ENCODE measurements at places on chromosomes 11 and 22. TPM values are rescaled to one million over a fixed set of nuclear protein-coding genes. Genes with fewer than 3 reads are reported as not detected.

DNA sequence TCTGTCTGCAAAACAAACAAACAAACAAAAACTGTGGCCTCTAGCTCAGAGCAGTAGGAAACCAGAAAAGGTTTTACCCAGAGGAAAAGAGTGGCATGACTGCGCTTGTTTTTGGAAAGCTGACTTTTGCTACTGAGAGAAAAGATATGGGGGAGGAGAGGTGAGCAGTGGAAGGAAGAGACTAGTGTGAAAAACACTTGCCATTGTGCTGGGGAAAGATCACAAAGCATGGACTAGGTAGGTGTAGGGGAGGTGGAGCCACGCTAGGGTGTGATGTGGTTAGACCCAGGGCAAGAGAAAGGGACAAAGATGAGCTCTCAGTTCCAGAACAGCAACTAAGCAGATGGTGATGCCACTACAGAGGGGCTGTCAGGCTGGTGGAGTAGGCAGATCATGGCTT lies 319.2 kb downstream of the LARGE1 start:
- no peaks in the 10 kb centered on the region for H3K27me3 ChIP-seq
- no peak for DNase-seq
- H3K36me3 ChIP-seq: no peaks in the 10 kb centered on the region
- H3K4me1 ChIP-seq: no peaks in the 10 kb centered on the region

DNA sequence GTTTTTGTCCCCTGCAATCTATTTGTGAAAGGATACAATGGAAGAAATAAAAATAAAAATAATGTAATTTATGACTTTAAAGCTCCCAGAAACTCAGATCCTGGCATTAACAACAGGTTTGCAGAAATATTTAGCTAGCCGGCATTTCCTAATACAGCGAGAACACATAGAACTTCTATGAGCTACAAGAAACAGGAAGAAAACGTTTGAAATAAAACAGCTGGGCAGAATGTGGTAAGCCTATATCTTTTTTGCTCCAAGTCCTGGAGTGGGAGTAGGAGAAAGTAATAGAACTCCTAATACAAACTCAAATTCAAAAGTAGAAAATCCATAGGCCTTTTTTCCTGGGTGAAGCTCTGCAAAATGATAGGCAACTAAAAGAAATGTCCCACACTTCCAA lies 29.6 kb upstream of the FIBIN start:
- no peak overlapping the region for H3K27ac ChIP-seq
- H3K4me3 ChIP-seq: no peak overlapping the region
- H3K4me1 ChIP-seq: no peaks in the 10 kb centered on the region
- H3K36me3 ChIP-seq: no peaks in the 10 kb centered on the region

CCDC88B gene
- total RNA-seq: 7.6 TPM

GRCh38 chr11:79097246-79097875 lies 343.5 kb downstream of the TENM4 start:
- no peak for DNase-seq
- no peaks in the 10 kb centered on the region for H3K36me3 ChIP-seq
- peaks cover 62% of the 10 kb centered on the region for H3K27me3 ChIP-seq

RAB36 gene
- 2.1 TPM for total RNA-seq

DNA sequence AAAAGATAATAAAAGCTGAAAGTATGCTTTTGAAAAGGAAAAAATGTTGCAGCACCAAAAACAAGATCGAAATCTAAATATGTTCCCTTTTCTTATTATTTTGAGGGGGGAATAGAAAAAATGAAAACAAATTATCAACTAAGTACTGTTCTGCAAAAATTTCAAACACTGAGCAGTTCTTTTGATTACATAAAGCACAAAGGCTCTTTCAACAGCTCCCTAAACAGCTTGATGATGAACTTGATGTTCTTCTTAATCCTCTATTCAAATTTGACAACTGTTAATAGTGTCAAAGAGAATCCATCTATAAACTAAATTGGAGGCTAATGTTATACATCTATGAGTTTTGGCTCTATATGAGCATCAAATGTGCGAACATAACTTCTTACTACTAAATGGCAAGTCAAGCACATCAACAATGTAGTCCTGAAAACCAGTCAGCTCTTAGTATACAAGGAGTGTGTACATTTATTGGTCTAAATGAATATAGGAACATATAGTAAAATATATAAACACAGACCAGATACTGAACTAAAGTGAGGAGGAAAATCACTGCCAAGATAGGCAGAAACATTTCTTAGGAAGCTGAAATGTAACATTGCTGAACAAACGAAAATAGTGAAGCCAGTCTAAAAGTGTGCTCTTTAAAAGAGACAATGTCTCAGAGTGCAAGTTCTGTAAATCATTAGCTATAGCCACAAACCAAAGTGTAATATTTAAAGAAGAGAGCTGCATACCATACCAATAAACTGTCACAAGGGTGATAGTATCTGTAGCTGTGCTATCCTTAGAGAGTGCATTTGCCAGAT lies 94.3 kb downstream of the SOX6 start:
- DNase-seq: no peak
- no peak overlapping the region for H3K27ac ChIP-seq
- no peak overlapping the region for H3K4me3 ChIP-seq
- peaks cover 13% of the 10 kb centered on the region for H3K4me1 ChIP-seq
- H3K36me3 ChIP-seq: no peaks in the 10 kb centered on the region
- H3K27me3 ChIP-seq: no peaks in the 10 kb centered on the region

CACNA1I gene
- 0.07 TPM for total RNA-seq

RNF141 gene
- total RNA-seq: 40.3 TPM

- no peaks in the 10 kb centered on the region for H3K27me3 ChIP-seq
- no peak for DNase-seq
- H3K36me3 ChIP-seq: peaks cover 19% of the 10 kb centered on the region
- H3K4me1 ChIP-seq: no peaks in the 10 kb centered on the region
- no peak overlapping the region for H3K27ac ChIP-seq
- H3K4me3 ChIP-seq: no peak overlapping the region
Observed at GRCh38 chr22:20725987-20726558, 47.8 kb upstream of the SERPIND1 start.

DNA sequence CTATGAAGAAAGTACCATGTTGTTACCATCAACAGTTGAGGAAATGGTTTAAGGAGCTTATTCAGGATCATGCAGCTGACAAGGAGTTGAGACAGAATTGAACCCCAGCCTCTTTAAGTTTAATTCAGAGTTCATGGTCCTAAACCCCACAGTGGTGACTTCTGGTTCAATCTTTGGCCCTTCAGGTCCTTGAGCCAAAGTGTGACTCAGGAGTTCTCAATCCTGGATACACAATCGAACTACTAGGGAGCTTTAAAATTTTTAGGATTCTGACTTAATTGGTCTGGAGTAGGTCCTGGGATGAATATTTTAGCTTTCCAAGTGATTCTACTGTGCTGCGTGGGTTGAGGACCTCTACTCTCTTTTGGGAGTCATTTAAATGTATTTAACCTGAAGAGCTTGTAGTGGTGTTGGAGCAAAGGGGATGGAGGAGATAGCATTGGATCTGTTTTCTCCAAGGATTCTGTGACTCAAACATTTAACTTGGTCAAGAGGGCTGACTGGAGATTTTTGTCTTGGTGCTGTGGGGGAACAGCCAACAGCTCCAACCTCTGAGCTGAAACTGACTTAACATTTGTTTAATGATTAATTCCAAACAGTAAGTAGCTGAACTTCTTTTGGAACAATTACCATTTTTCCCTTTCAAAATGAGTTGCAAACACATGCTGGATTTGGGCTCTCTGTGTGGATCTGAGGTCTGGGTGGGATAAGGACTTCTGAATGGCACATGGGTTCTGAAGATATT lies 80.1 kb downstream of the INSC start:
- no peak overlapping the region for H3K4me3 ChIP-seq
- no peaks in the 10 kb centered on the region for H3K27me3 ChIP-seq
- DNase-seq: no peak
- H3K36me3 ChIP-seq: no peaks in the 10 kb centered on the region
- H3K27ac ChIP-seq: no peak overlapping the region

GRCh38 chr22:50360578-50360977 lies 17.5 kb downstream of the PPP6R2 start:
- H3K4me3 ChIP-seq: no peak overlapping the region
- H3K4me1 ChIP-seq: no peaks in the 10 kb centered on the region
- peaks cover 5% of the 10 kb centered on the region for H3K36me3 ChIP-seq
- H3K27me3 ChIP-seq: no peaks in the 10 kb centered on the region

RIMBP3B gene
- 0.17 TPM for total RNA-seq

DNA sequence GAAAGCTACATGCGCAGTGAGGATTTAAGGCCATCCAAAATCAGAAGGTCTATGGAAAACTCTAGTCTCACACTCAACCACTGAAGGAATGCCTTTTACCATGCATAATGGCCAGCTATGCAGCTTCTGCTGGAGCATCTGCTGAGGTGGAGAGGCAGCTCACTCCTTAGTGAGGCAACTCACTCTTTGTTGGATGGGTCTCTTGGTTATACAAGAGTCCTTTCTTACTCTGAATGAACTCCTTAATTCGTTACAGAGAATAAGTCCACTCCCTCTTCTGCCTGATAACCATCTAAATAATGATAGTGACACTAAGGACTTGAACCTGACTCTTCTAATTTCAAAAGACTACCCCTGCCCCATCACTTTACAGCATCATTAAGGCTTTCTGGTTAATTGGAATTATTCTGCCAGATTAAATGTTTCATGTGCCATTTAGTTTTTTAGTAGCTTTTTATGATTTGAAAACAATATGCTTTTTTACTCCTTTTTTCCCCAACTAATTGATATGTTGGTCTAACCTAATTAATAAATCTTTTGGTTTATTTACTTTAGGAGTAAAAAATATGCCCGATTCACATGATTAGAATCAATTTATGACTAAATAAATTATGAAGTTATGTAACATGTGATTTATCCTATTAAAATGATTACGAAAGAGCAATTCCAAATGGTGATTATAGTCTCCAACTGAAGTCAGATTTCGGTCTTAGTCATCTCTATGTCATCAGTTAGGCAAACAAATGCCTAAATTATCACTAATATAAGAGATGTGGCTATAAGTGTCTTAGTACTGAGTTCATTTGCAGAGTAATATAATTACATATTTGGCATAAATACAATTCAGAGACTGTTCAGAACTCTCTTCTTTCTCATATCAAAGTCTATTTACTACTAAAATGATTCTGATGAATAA lies 286.7 kb upstream of the CCDC90B start:
- H3K27me3 ChIP-seq: peaks cover 2% of the 10 kb centered on the region
- no peak overlapping the region for H3K4me3 ChIP-seq
- no peaks in the 10 kb centered on the region for H3K4me1 ChIP-seq
- DNase-seq: no peak

DNA sequence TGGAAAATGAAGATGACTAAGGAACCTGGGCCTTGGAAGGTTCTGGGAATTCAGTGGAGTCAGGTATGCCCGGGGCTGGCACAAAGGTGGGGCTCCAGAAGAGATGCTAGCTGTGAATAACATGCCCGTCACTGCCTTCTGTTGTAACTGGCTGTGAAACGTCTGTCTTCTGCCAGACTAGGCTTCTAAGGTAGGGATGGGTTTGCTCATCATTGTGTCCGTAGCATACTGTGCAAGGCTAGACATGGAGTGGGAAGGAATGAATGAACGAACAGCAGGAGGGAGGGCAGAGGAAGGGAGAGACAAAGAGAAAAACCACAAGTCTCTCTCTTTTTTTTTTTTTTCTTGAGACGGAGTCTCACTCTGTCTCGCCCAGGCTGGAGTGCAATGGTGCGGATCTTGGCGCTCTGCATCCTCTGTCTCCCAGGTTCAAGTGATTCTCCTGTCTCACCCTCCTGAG lies 327.4 kb downstream of the MN1 start:
- DNase-seq: no peak
- no peak overlapping the region for H3K27ac ChIP-seq
- no peak overlapping the region for H3K4me3 ChIP-seq
- peaks cover 10% of the 10 kb centered on the region for H3K36me3 ChIP-seq

CCDC179 gene
- total RNA-seq: not detected

DNA sequence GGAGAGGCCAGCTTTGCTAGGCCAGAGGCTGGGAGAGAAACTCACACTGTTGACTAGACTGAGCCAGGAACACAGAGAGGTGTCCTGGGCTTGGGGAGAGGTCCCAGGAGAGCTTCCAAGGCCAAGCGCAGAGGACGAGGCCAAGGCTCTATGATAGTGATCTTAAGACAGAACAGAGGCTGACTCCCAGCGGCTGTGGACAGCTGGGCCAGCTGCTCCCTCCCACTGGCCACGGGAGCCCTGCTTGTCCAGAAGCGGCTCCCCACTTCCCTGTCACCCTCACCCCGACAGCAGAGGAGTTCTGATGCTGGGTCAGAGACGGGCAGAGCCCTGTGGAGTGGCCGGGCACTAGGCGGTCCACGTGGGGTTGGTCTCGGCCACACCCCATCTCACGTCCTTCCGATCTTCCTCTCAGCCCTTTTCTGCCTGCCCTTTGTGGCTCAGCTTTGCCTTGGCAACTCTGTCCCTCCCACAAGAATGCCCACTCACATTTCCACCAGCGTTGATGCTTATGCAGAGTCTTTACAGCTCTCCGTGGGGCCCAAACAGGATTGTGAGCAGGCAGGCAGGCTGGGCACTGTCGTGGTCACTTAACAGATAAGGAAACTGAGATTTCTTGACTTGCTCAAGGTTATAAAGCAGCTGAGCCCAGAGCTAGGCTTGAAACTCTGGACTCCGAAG lies 68.2 kb downstream of the FBXO7 start:
- peaks cover 21% of the 10 kb centered on the region for H3K4me1 ChIP-seq
- DNase-seq: no peak
- H3K27me3 ChIP-seq: peaks cover 17% of the 10 kb centered on the region
- H3K4me3 ChIP-seq: no peak overlapping the region
- H3K27ac ChIP-seq: no peak overlapping the region

DNA sequence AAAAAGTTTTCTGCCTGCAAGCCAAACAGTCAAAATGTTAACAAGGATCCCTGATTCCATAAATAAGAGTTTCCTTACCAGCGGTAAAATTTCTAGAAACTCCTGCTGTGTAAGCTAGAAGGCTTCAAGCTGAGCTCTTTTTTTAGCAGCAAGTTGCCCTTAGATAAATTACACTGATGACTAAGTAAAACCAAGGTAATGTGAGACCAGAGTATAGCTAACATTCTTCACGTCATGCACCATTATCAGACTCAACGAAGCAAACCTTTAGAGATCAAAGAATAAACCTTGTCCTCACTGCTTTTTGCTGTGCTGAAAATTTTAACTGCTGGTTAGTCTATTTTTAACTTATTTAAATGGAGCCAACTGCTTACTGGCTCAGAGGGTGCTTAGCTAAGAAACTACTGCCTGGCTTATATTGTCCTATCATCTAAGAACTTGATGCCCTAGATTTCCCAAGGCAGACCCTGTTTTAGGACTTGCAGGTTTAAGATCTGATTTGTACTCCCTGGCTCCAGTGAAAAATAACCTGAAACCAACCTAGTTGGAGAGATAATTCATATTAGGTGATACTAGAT lies 900.7 kb downstream of the JRKL start:
- H3K4me3 ChIP-seq: no peak overlapping the region
- H3K27ac ChIP-seq: no peak overlapping the region
- DNase-seq: no peak
- no peaks in the 10 kb centered on the region for H3K4me1 ChIP-seq
- no peaks in the 10 kb centered on the region for H3K27me3 ChIP-seq

RFPL2 gene
- 0.52 TPM for total RNA-seq

- peaks cover 49% of the 10 kb centered on the region for H3K4me1 ChIP-seq
- peaks cover 98% of the 10 kb centered on the region for H3K36me3 ChIP-seq
- H3K27ac ChIP-seq: peak overlapping the region; percentile 77
- DNase-seq: no peak
Observed at GRCh38 chr11:65573391-65574079, 1.2 kb downstream of the FAM89B start.

NLRX1 gene
- 6.7 TPM for total RNA-seq

VPS37C gene
- total RNA-seq: 22.7 TPM
